ENCODE measurements at places on chromosomes 1 and 21. TPM values are rescaled to one million over a fixed set of nuclear protein-coding genes. Genes with fewer than 3 reads are reported as not detected.

The CCNL2 gene
- 53.2 TPM for total RNA-seq

The HTR6 gene
- not detected for total RNA-seq

The PLEKHN1 gene
- total RNA-seq = 1.9 TPM

The URB1 gene
- 15.8 TPM for total RNA-seq

The GPR37L1 gene
- total RNA-seq = not detected

The GJA4 gene
- not detected for total RNA-seq

The LRRIQ3 gene
- 0.17 TPM for total RNA-seq

The LAMB3 gene
- 4.9 TPM for total RNA-seq

The OR2T29 gene
- total RNA-seq = not detected

The C1orf141 gene
- not detected for total RNA-seq

The HES3 gene
- total RNA-seq = not detected

The FMOD gene
- 2.2 TPM for total RNA-seq

The GPR161 gene
- total RNA-seq = 11.1 TPM

The AKNAD1 gene
- not detected for total RNA-seq

Data from bronchus fibroblast of lung (primary cell).